ACHN (cell line): ENCODE measurements at places on chromosomes 11 and 22.

- DNase-seq, result no peak
Measured at GRCh38 chr22:46706060-46706459, 32.0 kb downstream of the CERK start.

- DNase-seq, result peak; percentile 64
Measured at GRCh38 chr11:120344302-120345004, 8.2 kb downstream of the ARHGEF12 start.

GRCh38 chr22:39207141-39208012 lies 37.4 kb downstream of the PDGFB start:
- no peak for DNase-seq

DNA sequence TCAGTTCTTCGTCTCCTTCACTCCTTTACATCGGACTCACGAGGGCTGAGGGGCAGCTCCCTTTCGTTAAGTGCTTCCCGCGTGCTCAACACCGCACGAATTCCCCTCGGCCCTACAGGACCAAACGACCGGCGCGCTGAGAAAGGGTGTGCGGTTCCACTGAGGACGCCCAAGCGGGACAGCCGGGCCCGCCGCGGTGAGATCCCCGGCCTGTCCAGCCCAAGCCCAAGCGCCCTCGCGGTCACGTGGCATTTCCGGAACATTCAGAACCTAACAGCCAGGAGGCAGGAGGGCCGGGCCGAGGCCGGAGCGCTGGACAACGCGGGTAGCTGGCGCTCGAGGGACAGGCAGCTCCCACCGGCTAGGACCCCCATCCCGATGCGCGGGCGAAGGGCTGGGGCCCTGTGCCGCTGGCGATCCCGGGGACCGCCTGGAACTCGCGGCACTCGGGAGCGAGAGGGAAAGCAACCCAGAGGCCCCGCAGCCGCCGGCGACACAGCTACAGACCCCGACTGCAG lies 737 bp upstream of the STIP1 start:
- peak; percentile 80 for DNase-seq

DNA sequence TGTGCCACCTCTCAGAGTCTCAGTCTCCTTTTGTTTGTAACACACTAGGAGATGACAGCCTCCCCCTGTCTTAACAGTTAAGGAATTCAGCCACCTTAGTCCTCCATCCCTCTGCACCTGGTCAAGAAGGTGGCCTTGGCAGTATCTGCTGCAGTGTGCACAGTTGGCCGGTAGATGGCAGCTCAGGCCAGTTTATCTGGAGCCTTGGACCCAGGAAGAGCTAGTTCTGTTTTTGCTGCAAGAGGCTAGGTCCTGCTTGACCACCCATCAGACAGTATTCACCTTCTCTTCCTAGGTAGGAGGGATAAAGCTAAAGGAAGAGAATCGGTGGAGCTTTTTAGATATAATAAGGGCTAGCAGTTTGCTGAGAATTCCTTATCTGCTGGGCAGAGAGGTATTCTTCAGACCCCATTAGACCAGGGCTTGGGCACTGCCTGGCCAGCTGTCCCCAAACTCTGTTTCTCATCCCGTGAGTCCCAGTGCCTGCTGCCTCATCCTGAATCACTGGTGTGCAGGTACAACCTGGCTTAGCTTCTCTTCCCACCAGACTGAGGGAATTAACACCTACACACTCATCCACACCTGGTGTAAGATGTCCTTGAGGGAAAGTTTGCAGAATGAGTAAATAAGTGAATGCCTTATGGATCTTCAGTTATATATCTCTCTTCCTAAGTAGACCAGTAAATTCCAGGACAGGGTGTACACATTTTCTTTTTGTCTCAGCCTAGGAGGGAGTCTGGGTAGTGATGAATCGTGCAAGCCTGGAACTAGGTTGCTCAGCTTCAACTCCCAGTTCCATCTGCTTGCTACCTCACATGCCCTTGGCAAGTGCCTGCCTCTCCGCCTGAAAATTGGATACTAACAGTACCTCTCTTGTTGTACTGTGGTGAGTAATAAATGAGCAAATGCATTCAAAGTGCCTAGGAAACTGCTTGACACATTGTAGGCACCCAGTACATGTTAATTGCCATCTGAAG lies 70.8 kb upstream of the NARS2 start:
- peak; percentile 75 for DNase-seq

DNA sequence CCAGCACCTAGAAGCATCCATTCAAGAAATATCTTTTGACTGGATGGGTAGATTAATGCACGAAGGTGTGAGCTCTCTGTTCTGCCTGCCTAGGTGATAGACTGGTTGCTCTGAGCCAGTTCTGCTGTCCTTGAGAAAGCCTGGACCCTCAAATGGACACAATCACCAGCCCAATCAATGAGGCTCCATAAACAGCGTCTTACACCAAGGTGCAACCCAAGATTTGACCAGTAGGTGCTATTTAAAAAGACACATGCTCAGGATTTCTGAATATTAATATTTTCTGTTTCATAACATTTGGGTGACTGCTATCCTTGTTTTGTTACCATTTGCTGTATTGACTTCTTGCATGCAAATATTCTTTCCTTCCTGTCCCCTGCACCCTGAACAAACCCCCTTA lies 39.0 kb downstream of the PAMR1 start:
- no peak for DNase-seq

DNA sequence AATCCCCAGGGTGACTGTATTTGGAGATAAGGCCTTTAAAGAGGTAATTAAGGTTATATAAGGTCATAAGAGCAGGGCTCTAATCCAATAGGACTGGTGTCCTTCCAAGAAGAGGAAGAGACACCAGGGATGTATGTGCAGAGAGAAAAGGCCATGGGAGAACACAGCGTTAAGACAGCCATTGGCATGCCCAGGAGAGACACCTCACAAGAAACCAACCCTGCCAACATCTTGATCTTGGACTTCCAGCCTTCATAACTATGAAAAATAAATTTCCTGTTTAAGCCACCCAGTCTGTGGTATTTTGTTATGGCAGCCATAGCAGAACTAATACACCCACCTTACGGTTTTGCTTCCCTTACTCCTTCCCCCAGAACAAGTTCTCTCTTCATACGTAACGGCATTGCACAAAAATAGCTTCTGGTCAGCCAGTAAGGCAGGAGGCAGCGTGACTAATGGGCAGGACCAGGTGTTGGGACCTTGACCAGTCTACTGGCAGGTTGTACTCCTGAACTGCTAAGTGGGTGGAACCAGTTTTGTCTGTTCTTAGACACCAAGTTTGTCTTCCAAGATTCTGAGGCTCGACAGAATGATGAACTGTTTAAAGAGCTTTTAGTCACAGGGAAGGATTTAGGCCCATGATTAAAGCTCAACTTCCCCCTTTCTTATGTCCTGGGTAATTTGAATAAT lies 31.9 kb upstream of the UPB1 start:
- DNase-seq, result no peak

GRCh38 chr11:86461892-86462291 lies 87.2 kb downstream of the CCDC81 start:
- DNase-seq, result no peak

GRCh38 chr11:102390667-102391465 lies 43.9 kb downstream of the BIRC2 start:
- DNase-seq, result peak; percentile 68

- no peak for DNase-seq
Measured at GRCh38 chr11:28140689-28141455, 32.7 kb downstream of the METTL15 start.

DNA sequence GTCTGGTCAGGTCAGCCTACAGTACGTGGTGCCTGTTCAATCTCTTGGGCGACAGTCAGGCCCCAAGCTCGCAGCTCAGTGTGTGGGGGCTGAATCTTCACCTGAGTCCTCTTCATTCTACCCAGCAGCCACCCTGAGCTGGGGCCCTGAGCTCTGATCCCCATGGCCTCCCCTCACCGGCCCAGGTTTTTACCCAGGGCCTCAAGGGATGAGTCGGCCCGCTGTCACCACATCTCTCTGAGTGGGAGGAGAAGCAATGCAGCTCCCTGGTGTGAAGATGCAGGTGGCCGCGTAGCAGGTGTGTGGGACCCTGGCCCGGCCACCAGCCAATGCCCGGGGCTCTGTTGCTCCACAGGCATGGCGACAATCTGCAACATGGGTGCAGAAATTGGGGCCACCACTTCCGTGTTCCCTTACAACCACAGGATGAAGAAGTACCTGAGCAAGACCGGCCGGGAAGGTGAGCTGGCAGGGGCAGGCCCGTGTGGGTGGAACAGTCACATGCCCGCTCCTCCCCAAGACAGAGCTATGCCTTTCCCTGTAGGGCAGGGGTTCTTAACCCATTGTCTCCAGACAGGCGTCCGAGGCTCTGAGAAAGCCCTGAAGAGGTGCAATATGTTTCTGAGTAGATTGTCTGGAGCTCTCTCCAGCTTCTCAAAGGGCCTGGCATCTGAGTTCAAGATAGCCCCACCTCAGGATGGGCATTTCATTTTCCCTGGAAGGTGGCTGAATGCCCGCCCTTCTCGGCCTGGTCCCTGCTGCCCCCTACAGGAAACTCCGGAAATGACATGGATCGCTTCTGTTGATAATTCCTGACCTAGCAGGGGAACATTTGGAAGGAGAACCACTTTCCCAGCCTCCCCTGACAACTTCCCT lies 26.9 kb downstream of the POLR3H start:
- peak; percentile 53 for DNase-seq
